ENCODE measurements at places on chromosomes 7 and 10.

DNA sequence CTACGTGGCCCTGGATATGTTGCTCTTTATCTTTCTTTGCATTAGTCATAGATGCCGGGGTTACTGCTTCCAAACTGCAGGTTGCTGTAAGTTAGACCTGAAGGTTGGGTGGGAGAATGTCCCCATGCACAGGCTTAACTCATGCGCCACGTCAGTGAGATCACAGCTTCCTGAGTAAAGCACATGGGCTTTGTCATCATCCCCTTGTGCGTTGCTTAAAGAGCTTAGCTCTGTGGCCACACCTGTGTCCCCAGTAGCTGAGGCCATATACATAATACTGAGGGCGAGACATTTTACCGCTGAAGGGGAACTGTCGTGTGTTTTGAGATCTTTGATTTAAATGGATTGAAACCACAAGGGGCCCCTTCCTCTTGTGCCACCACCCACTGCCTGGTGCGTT is 45.8 kb upstream of the BTBD16 start:
- DNase-seq: no peak

- no peak for DNase-seq
Measured at GRCh38 chr7:65463184-65463583, 89.5 kb downstream of the ZNF92 start.

GRCh38 chr10:88270061-88270808 is 312.9 kb downstream of the RNLS start:
- DNase-seq: no peak

GRCh38 chr7:48067475-48067874 is 21.6 kb upstream of the UPP1 start:
- no peak for DNase-seq

- DNase-seq: no peak
Measured at GRCh38 chr10:24324651-24325050, 115.7 kb downstream of the KIAA1217 start.

GRCh38 chr7:28069807-28070206 is 110.8 kb downstream of the JAZF1 start:
- DNase-seq: no peak

- DNase-seq: no peak
Measured at GRCh38 chr10:131082201-131082850, 229.2 kb downstream of the TCERG1L start.

DNA sequence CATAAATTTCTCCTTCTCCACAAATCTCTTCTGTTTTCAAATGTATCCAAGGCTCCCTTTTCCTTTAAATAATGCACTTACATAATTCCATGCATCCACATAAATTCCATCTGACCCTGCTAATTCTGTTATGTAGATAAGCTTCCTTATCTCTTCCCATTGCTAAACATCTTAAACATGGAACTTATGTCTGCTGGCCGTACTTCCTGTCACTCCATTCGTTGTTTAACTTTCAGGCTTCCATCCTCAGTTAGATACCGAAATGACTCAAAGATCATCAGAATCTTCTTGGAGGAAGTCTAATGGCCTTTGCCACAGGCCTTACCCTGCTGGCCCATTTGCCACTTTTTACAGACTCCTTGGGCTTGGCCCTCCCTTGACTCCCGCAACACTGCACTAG is 330.9 kb downstream of the GFRA1 start:
- DNase-seq: no peak

GRCh38 chr10:16867556-16867955 is 50.3 kb upstream of the RSU1 start:
- no peak for DNase-seq

DNA sequence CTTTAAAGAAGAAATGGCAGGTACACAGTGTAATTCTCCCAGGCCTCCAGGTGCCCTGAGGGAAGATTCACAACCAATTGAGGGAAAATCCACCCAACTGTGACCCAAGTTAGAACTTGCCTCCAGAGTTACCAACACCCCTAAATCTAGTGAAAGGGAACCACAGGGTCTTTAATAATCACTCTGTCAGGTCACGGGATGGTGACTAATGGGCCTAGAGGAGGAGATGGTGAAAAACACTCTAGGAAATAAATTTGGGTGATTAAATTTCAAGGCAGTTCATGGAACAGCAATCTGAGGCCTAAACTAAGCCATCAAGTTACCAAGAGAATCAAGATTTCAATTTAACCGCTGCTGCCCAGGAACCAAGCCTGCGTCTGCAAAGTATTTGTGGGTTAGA is 26.7 kb upstream of the SLF2 start:
- DNase-seq: no peak

- no peak for DNase-seq
Measured at GRCh38 chr7:30503274-30504212, 1.1 kb downstream of the GGCT start.

DNA sequence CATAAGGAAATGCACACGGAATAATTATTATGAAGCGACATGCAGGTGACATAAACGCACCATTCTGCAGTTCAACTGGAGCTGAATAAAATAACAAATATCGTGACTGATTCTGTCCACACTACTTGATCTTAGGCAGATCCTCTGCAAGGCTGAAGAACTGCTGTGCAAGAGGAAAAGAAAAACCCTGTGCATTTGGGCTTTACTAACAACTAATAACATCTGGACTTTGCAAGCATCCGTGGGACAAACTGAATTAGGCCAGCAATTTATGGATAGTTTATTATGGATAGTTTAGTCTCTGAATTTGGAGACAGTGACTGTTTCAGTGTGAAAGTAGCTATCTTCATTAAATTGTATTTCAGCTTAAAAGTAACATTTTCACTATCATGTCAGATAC is 309.4 kb downstream of the SFMBT2 start:
- DNase-seq: no peak

DNA sequence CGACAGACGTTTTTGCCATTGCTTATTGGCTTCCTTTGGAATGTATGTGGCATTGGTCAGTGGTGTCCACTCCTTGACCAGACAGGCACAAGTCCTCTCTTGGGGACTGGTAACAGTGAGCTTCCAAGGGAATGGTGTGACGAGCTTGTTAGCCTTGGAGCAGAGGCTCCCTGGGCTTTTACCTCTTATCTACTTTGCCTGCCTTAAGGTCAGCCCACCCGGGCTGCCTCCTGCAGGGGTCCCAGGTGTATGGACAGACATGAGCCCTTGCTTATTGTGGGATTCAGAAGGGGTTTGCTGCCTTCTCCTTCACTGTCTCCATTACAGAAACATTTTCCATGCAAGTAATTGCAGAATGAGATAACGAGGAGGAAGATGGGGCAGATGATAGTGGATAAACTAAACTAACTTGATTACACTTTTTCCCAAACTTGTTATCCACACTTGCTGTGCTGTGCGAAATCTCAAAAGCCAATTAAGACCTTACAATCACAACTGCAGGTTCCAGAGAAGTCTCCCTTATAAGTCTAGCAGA is 29.7 kb downstream of the PLPP4 start:
- no peak for DNase-seq

GRCh38 chr10:87508837-87509236 is 4.1 kb downstream of the MINPP1 start:
- no peak for DNase-seq

DNA sequence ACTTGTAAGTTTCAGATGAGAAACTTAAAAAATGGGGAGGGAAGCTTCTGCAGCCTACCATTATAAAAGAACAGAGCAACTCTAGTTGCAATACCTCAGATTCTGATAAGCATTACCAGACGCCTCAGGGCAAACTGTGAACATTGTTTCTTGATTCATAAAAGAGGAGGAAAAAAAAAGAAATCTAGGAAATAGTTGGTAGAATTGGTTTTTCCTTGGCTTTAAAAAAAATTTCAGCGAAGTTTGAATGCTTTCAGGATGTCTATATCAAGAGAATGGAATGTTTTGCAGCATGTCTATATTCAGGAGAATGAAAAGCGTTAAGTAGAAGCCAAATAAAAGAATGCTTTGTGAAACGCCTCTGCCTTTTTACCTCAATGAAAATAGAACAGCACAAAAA is 17.5 kb upstream of the ANLN start:
- DNase-seq: no peak

DNA sequence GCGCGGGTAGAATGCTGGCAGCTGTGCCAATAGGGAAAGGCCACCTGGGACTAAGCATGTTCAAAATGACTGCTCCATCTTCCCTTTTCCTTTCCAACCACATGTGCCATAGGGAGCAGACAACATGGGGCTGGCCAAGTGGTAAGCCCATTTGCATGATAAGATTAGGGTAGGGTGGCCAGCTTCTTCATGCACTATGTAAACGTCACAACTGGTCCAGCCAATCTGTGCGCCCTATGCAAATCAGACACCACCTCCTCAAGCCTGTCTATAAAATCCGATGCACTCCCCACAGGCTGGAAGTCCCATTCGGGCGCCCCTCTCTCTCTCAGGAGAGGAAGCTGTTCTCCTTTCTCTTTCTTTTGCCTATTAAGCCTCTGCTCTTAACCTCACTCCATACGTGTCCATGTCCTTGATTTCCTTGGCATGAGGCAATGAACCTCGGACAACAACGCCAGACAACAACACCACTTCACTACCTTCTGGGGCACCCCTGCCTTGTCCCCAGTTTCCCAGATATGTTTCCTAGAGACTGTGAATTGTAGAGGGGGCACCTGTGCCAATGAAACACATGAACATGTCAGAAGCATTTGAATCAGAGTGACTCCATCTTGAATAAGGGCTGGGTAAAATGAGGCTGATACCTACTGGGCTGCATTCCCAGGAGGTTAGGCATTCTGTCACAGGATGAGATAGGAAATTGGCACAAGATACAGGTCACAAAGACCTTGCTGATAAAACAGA is 19.1 kb upstream of the EXOC6 start:
- DNase-seq: no peak

- no peak for DNase-seq
Measured at GRCh38 chr10:34392641-34393170, 422.4 kb downstream of the PARD3 start.

GRCh38 chr7:153835712-153836265 is 216.4 kb upstream of the DPP6 start:
- no peak for DNase-seq

DNA sequence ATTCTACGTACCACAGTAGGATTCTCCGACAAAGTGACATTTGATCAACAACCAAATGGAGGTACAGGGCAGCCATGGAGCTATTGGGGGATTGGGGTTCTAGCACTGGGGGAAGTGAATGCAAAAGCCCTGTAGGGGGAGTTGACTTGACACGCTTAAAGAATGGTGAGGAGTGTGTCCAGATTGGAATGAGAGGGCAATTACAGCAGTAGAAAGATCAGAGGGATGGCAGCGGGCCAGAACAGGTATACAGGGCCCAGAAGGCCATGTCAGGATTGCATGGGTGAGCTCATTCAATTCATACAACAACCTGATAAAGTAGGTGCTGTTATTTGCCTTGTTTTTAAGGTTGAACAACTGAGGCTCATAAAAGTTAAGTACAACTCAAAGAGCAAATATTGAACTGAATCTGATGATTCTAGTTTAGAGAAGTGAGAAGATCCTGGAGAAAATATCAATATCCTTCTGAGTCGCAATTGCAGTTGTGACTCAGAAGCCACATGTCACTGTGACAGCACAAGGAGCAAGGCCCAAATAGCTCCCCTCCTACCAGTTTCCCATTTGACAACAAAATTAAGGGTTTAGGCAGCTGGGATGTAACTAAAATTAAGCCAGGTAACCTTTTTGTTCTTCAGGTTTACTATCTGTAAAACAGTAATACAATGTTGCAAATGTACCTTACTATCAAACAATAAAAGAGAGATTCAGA is 28.0 kb upstream of the CTTNBP2 start:
- no peak for DNase-seq

GRCh38 chr10:112990271-112990670 is 40.2 kb downstream of the TCF7L2 start:
- no peak for DNase-seq

- DNase-seq: no peak
Measured at GRCh38 chr10:78959217-78959923, 109.4 kb upstream of the ZMIZ1 start.

- DNase-seq: no peak
Measured at GRCh38 chr7:151862606-151863381, 14.1 kb downstream of the PRKAG2 start.

DNA sequence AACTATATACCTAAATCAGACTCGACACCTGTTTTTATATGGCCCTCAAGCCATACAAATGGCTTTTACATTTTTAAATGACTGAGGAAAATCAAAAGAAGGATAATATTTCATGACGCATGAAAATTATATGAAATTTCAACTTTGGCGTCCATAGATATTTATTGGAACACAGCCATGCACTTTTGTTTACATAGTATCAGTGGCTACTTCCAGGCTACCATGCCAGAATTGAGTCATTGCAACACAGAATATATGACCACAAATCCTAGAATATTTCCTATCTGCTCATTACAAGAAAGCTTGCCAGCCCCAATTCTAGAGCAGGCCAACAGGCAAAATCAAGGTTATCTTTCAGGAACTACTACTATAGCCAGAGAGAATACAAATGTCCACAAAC is 29.3 kb downstream of the AFAP1L2 start:
- no peak for DNase-seq

- DNase-seq: no peak
Measured at GRCh38 chr7:76073335-76073990, 25.6 kb downstream of the MDH2 start.

GRCh38 chr10:103905441-103905840 is 12.5 kb downstream of the STN1 start:
- DNase-seq: no peak

GRCh38 chr7:145053781-145054180 is 217.9 kb upstream of the TPK1 start:
- no peak for DNase-seq

DNA sequence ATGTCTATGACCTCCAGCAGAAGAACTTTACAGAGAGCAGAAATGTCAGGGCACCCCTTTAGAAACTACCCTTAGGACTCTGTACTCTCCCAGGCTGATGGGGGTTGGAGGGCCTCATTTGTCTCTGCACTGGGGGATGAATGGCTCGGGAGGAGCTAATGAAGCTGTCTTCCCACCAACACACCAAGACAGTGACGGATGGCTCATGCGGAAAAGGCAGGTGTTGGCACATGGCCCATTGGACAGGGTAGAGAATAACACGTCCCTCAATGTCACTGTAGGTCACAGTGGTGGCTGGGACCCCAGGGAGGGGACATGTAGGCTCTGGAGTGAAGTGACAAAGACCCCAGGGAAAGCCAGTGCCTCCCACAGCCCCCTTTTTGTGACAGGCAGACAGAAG is 64.0 kb upstream of the PCBD1 start:
- DNase-seq: no peak

GRCh38 chr10:105538874-105539273 is 897.8 kb downstream of the SORCS3 start:
- no peak for DNase-seq

DNA sequence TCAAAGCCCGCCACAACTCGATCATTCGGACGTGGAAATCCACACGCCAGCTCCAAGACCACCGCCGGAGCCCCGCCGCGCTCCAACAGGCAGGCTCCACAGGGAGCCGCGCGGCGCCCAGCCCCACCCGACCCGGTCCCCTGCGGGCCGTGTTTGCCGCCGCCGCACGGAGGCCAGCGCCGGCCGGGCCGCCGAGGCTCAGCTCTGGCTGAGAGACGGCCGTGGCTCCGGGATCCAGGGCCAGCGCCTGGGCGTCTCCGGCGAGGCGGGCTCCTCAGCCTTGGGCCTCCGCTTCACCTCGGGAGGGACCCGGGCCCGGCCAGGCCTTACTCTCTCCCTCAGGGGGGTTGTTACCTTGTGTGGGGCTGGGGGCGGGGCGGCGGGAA is 333 bp downstream of the SMNDC1 start:
- no peak for DNase-seq

Data from T-cell (primary cell).